ENCODE measurements at places on chromosomes 16 and 17. TPM values are rescaled to one million over a fixed set of nuclear protein-coding genes. Genes with fewer than 3 reads are reported as not detected.

DNA sequence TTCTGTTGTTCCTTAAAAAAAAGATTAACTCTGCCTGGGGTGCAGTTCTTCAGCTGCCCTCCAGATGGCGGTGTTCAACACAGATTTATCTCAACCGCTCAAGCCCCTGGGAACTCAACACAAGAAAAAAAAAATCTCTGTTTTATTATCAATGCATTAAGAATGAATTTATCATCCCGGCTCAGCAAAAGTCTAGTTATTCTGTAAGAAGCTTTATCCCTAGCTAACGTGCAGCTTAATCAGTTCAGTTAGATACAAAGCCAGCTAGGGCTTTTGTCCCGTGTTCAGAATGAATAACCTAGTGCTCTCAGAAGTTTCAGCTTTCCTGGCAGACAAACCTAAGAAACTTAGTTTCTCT, 475.9 kb upstream of the CCL2 start:
- no peaks in the 10 kb centered on the region for H3K27me3 ChIP-seq
- H3K36me3 ChIP-seq, result no peaks in the 10 kb centered on the region
- H3K4me1 ChIP-seq, result no peaks in the 10 kb centered on the region
- no peak overlapping the region for H3K4me3 ChIP-seq
- no peak for DNase-seq

DNA sequence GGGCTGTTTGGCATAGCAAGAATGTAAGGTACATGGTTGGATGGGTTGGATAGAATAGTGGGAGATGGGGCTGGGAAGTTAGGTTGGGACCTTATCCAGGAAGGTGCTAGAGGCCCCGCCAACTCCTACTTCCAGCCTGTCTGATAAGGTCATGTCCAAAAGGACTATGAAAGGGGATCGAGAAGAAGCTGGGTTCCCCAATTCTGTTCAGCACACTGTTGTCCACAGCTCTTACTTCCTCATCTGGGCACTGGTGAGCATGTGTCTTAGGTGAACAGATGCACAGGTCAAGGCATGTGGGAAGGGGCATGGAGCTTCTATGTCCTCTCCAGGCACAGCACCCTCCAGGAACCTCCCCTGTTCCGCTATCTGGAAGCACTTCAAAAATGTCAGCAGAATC, 5.6 kb upstream of the ULK2 start:
- peaks cover 6% of the 10 kb centered on the region for H3K27me3 ChIP-seq
- no peak for DNase-seq
- H3K4me3 ChIP-seq, result no peak overlapping the region
- H3K4me1 ChIP-seq, result no peaks in the 10 kb centered on the region
- no peak overlapping the region for H3K27ac ChIP-seq
- H3K36me3 ChIP-seq, result no peaks in the 10 kb centered on the region

Gene MYH13
- not detected for total RNA-seq

Gene MYH2
- total RNA-seq, result under 0.01 TPM

DNA sequence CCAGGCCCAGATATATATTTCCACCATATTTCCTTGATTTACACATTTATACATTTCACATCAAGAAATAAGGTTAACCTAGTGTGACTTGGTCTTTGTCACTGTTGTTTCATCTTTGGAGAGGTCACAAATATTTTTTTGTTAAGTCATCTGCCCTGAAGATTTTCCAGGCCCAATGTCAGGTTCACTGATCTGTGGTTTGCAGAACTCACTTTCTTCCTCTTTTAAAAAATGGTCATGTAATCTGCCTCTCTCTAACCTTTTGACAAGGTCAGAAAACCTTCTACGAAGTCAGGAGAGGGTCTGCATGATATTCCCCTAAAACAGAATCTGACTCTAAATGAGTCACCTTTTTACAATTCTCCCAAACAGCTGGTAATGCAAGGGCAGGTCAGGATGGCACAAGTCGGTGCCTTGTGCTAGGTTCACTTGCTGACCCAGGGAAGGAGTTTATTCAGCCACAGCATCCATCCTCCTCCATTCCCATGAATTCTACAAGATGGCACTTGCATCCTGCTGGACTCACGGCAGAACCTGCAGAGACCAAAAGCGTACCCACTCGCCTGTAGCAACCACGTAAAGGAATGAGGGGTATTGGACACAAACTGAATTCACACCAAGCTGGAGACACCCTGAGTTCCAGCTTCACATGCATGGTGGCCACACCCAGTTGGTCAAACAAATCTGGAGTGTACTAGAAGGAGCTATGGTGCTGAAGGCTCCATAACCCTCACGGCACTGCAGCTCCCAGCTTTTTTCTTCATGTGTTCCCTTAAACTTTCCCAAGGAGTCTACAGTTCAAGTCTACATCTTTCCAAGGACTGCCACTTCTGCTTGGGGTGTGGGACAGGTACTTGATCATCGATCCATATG, 1.6 kb upstream of the KIAA0513 start:
- peaks cover 46% of the 10 kb centered on the region for H3K4me1 ChIP-seq
- no peaks in the 10 kb centered on the region for H3K27me3 ChIP-seq
- no peaks in the 10 kb centered on the region for H3K36me3 ChIP-seq
- no peak overlapping the region for H3K4me3 ChIP-seq
- DNase-seq, result no peak
- no peak overlapping the region for H3K27ac ChIP-seq

- DNase-seq, result peak; percentile 64
- no peak overlapping the region for H3K4me3 ChIP-seq
- H3K4me1 ChIP-seq, result no peaks in the 10 kb centered on the region
- no peak overlapping the region for H3K27ac ChIP-seq
Measured at GRCh38 chr17:55219934-55220333, 44.8 kb upstream of the HLF start.

Gene CCL8
- total RNA-seq, result not detected

- no peak for DNase-seq
- no peaks in the 10 kb centered on the region for H3K27me3 ChIP-seq
- no peaks in the 10 kb centered on the region for H3K4me1 ChIP-seq
- H3K36me3 ChIP-seq, result no peaks in the 10 kb centered on the region
- no peak overlapping the region for H3K4me3 ChIP-seq
Measured at GRCh38 chr16:12833926-12834325, 30.2 kb upstream of the CPPED1 start.

Gene C17orf50
- total RNA-seq, result not detected

GRCh38 chr17:42399121-42399520, 10.9 kb upstream of the STAT3 start:
- no peak overlapping the region for H3K4me3 ChIP-seq
- no peak for DNase-seq
- H3K36me3 ChIP-seq, result peaks cover 22% of the 10 kb centered on the region
- H3K4me1 ChIP-seq, result peaks cover 52% of the 10 kb centered on the region
- no peaks in the 10 kb centered on the region for H3K27me3 ChIP-seq
- peak overlapping the region; percentile 56 for H3K27ac ChIP-seq

DNA sequence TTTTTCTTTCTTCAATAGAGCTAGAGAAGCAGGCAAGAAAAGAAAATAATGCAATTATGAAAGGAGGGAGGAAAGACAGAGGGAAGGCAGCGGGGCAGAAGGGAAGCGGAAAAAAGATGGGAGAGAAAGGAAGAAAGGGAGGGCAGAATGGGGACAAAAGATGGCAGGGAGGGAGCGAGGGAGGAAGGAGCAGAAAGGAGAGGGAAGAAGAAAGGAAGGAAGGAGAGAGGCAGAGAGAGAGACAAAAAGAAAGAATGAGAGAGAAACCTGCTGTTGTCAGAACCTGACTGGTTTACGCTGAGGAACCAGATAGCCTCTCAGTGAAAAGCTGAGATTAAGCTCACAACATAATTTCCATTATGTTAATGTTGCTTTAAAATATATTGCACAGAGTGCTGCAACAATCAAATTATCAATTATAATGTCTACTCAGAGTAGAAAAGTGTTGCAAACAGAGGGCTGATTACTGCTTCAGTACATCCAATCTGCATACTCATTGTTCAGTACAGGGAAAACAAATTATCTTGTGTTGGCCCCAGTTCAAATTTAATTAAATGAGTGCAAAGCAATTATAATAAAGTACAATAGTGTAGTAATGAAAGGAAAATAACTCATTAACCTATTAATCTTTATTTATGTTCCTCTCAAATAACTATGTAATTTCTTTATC, 32.0 kb upstream of the TOX3 start:
- H3K27ac ChIP-seq, result no peak overlapping the region
- H3K4me3 ChIP-seq, result no peak overlapping the region
- DNase-seq, result no peak
- no peaks in the 10 kb centered on the region for H3K36me3 ChIP-seq
- H3K4me1 ChIP-seq, result no peaks in the 10 kb centered on the region
- H3K27me3 ChIP-seq, result no peaks in the 10 kb centered on the region

DNA sequence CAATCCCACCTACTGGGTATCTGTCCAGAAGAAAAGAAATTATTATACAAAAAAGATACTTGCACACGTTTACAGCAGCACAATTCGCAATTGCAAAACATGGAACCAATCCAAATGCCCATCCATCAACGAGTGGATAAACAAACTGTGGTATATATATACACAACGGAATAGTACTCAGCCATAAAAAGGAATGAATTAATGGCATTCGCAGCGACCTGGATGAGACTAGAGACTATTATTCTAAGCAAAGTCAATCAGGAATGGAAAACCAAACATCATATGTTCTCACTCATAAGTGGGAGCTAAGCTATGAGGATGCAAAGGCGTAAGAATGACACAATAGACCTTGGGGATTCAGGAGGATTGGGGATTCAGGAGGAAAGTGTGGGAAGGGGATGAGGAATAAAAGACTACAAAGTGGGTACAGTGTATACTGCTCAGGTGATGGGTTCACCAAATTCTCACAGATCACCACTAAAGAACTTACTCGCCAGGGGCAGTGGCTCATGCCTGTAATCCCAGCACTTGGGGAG, 21.0 kb downstream of the CNOT1 start:
- no peak overlapping the region for H3K27ac ChIP-seq
- no peaks in the 10 kb centered on the region for H3K27me3 ChIP-seq
- H3K4me1 ChIP-seq, result peaks cover 27% of the 10 kb centered on the region

Gene CLEC3A
- total RNA-seq, result 0.17 TPM

DNA sequence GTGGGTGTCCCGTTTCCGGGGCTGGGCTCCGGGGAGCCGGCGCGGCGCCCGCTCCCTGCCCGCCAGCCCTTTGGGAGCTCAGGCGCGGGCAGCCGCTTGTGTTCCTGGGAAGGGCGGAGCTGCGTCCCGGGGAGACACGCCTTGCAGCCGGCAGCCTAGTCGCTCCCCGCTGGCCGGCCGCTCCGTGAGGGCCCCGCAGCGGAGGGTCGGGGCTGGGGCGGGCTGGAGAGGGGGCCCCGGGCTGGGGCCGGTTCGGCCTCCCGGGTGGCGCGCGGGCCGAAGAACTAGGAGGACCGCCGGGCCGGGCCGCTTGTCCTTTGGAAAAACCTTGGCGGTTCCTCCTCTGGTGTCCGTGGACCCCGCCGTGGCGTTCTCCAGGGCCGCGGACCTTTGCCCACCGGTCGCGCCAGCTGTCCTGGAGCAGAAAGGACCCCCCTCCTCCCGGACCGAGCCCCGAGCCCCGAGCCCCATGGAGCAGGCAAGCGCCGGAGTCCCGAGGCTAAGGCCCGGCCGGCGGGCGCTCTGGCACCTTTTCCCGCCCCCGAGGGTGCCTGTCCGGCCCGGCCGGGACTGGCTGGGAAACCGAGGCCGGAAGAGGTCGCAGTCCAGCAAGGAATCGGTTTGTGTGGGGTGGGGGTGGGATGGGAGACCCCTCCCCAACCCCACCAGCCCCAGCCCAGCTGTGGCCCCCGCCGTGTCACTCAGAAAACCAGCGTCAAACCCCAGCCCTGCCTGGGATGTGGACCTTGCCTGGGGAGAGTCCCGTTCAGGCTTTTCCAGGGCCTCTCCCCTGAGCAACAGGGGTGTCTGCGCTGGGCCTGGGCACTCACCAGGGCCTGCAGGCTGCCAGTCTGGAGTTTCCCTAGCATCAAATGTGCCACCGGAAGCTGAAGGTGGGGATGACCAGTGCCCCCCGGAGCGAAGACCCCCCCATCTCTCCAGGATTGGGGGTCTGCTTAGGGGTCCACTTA, 6.8 kb upstream of the TBC1D3B start:
- peak overlapping the region; percentile 55 for H3K27ac ChIP-seq
- no peaks in the 10 kb centered on the region for H3K4me1 ChIP-seq
- peak overlapping the region; percentile 58 for H3K4me3 ChIP-seq
- H3K27me3 ChIP-seq, result peaks cover 33% of the 10 kb centered on the region
- no peak for DNase-seq
- H3K36me3 ChIP-seq, result no peaks in the 10 kb centered on the region

Gene HEATR9
- total RNA-seq, result not detected

- H3K27me3 ChIP-seq, result no peaks in the 10 kb centered on the region
- peaks cover 8% of the 10 kb centered on the region for H3K36me3 ChIP-seq
- peaks cover 34% of the 10 kb centered on the region for H3K4me1 ChIP-seq
- H3K4me3 ChIP-seq, result no peak overlapping the region
Measured at GRCh38 chr17:37551788-37552187, 57.4 kb downstream of the SYNRG start.

Gene FA2H
- total RNA-seq, result 0.50 TPM

DNA sequence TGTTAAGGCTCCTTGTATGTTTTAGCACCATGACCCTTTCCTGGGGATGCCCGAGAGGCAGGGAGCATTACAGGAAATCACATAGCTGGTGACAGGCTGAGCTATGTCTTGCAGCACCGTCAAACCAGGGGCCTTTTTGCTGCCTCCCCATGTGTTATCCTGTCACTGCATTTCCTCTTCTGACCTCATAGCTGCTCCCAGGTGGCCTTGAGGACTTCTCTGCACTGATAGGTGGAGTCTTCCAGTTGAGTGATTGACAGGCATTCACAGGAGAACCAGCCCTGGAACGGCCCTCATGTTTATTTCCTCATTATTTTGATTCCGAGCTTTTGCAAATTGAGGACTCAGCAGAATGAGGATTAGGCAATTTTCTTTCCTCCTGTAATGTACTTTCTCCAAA, 349.6 kb downstream of the HAPSTR1 start:
- no peak overlapping the region for H3K27ac ChIP-seq
- H3K4me1 ChIP-seq, result no peaks in the 10 kb centered on the region
- no peak overlapping the region for H3K4me3 ChIP-seq
- DNase-seq, result peak; percentile 53
- H3K27me3 ChIP-seq, result no peaks in the 10 kb centered on the region
- no peaks in the 10 kb centered on the region for H3K36me3 ChIP-seq

Gene DNAAF8
- 0.84 TPM for total RNA-seq

- no peaks in the 10 kb centered on the region for H3K36me3 ChIP-seq
- DNase-seq, result no peak
- no peak overlapping the region for H3K4me3 ChIP-seq
Measured at GRCh38 chr16:24855678-24856077, 9.9 kb downstream of the SLC5A11 start.

Gene PPM1E
- total RNA-seq, result 0.52 TPM

Gene GP1BA
- total RNA-seq, result not detected

Gene CCL17
- not detected for total RNA-seq

Gene TBC1D28
- not detected for total RNA-seq

GRCh38 chr16:29839822-29840221, 19.6 kb downstream of the MVP start:
- no peak overlapping the region for H3K4me3 ChIP-seq
- H3K4me1 ChIP-seq, result no peaks in the 10 kb centered on the region
- no peak overlapping the region for H3K27ac ChIP-seq
- peaks cover 95% of the 10 kb centered on the region for H3K36me3 ChIP-seq
- no peaks in the 10 kb centered on the region for H3K27me3 ChIP-seq
- no peak for DNase-seq

GRCh38 chr16:47461598-47462266, 601 bp downstream of the PHKB start:
- H3K4me3 ChIP-seq, result peak overlapping the region; percentile 85
- H3K4me1 ChIP-seq, result peaks cover 61% of the 10 kb centered on the region
- H3K27ac ChIP-seq, result peak overlapping the region; percentile 97
- H3K27me3 ChIP-seq, result no peaks in the 10 kb centered on the region

All from esophagus muscularis mucosa (tissue), 4 donors.